Activated CD4-positive, alpha-beta T cell treated with anti-CD3 and anti-CD28 coated beads for 24 hours (primary cell): ENCODE measurements at places on chromosomes 3 and 15.

DNA sequence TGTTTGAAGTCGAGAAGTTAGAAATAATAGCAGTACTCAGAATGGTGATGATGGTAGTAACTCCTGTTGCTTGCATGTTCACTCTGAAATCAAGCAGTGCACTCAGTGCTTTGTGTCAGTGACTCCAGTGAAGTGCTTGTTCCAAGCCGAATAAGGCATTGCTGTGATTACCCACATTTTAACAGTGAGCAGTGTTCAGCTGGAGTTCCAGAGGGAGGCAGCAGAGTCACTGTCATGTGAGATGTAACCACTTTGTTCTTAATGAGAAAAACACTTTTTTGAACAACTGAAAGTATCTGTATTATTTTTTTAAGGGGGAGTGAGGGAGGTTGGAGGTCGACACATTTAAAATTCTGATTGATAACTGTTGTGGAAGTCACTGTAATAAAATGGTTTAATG lies 3.7 kb downstream of the MDFIC2 start:
- no peak for DNase-seq

DNA sequence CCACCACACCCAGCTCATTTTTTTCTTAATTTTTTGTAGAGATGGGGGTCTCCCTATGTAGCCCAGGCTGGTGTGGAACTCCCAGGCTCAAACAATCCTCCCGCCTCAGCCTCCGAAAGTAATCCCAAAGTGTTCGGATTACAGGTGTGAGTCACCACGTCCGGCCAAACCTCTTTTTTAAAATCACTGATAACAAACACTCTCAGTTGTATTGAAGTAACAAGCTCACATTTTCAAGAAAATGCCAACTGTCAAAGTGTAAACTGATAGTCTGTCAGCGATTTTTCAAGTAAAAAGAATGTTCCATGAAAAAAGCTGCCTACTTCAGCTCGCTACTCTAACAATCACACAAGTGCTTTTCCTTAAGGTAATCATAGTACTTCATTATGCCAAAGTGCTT lies 33.4 kb downstream of the UBXN7 start:
- no peak for DNase-seq

- DNase-seq = no peak
Measured at GRCh38 chr3:41907330-41908073, 54.4 kb downstream of the ULK4 start.

GRCh38 chr15:90225504-90226234 lies 8.1 kb downstream of the CIB1 start:
- no peak for DNase-seq

- DNase-seq = peak; percentile 17
Measured at GRCh38 chr3:13479332-13479581, 849 bp upstream of the HDAC11 start.

- no peak for DNase-seq
Measured at GRCh38 chr3:132867526-132867925, 145.3 kb upstream of the NPHP3 start.

DNA sequence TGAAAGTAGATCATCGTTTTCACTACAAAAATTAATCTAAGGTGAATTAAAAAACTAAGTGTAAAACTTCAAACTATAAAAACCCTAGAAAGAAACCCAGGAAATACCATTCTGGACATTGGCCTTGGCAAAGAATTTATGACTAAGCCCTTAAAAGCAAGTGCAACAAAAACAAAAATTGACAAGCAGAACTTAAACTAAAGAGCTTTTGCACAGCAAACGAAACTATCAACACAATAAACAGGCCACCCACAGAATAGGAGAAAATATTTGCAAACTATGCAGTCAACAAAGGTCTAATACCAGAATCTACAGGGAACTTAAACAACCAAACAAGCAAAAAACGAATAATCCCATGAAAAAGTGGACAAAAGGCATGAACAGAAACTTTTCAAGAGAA lies 302.0 kb downstream of the CHST2 start:
- DNase-seq = no peak

- DNase-seq = no peak
Measured at GRCh38 chr15:101437618-101438481, 51.7 kb downstream of the PCSK6 start.

GRCh38 chr3:101643009-101643844 lies 33.7 kb downstream of the ZBTB11 start:
- no peak for DNase-seq
